Posterior cingulate gyrus (tissue), 11 donors: ENCODE measurements at places on chromosomes 7 and 10.

- DNase-seq, result no peak
Observed at GRCh38 chr7:17696422-17696821, 243.9 kb downstream of the SNX13 start.

DNA sequence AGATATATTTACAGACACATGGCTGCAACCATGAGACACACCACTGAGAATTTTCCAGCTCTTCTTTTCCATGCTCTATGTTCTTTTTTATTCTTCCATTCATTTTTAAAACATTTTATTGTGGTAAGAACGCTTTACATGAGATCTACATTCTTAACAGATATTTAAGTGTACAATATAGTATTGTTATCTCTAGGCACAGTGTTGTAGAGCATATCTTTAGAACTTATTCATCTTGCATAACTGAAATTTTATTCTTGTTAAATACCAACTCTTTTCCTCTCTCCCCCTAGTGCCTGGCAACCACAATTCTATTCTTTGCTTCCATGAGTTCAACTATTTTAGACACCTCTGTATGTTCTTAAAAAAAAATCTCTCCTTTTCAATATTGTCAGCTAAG is 67.1 kb upstream of the HABP2 start:
- no peak for DNase-seq

DNA sequence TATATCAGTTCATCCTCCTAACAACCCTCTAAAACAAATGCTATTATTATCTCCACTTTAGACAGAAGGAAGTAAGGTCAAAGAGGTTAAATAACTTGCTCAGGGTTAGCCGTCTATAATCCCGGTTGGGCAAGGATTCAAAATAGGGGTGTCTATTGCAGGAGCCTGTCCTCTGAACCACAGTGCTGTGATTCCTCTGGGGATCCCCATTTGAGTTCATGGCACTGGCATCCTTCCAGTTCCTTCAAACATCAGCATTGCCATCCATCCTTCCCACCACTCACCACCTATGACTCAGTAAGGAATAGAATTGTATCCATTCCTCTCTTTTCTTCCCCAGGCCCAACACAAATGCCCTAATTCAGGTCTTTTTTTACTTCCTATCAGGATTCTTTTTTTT is 25.6 kb downstream of the HPS6 start:
- no peak for DNase-seq

DNA sequence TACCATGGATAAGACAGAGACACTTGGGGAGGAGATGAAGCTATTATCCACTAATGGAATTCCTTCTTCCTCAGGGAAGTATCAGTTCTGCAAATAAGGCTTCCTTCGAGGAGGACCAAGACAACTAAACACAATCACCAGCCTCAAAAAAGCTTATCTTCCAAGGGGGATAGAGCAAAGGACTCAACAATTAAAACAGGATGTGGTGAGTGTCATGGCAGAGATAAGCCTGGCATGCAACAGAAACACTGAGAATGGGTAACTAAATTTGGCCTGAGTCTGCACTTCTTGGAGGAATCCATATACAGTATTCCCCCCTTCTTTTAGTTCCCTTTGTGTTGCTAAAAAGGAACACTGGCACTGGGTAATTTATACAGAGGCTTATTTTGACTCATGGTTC is 1285.2 kb downstream of the GATA3 start:
- DNase-seq, result no peak
